Fibroblast of skin of left biceps (primary cell): ENCODE measurements at places on chromosomes 12 and 14.

DNA sequence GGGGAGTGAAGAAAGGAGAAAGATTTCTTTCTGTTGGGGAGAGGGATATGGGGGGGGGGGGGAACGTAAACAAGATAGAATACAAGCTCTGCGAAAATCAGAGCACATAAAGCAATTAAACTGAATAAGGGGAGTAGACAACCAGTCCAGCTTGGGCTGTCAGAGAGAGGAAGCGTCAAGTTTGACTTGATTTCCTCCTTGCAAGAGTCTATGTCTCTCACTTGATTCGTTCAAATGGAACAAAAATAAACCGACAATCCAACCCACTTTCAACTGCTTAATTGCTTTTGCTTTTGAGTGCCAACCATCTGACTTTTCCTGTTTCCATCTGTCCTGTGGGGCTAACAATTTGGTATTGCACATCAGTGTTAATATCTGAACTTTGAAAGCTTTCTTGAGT is 942 bp downstream of the SYT1 start:
- DNase-seq, result no peak

- DNase-seq, result no peak
These were observed 92.7 kb downstream of the DIP2B start for GRCh38 chr12:50597200-50598195.

DNA sequence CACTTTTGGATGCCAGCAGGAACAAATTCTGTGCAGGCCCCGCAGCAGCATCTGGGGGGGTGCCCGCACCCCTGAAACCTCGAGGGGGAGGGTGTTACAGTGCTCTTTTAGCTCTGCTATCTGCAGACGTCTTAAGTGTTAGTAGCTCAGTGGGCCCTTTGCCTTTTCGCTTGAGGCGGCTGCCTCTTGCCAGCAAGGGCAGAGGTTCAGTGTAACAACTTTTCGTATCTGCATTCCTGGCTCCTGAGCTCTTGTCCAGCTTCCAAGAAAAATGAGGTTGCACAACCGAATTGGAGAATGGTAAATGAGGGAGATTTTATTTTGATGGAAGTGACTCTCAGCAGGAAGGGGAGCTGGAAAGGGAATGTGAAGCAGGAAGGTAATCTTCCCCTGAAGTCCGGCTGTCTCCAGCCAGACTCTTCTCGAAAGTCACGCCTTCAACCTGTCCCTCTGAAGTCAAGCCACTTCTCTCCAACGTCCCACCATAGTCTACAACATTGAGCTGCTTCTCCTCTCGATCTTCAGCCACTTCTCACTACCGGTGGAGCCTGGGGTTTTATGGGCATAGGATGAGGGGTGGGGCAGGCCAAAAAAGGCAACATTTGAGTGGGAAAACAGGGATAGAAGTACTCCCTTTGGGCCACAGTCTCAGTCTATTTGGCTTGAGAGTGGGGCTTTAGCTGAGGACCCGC is 17.8 kb downstream of the TAS2R50 start:
- peak; percentile 26 for DNase-seq

GRCh38 chr12:118237908-118238307 is 102.0 kb downstream of the PEBP1 start:
- DNase-seq, result peak; percentile 1

DNA sequence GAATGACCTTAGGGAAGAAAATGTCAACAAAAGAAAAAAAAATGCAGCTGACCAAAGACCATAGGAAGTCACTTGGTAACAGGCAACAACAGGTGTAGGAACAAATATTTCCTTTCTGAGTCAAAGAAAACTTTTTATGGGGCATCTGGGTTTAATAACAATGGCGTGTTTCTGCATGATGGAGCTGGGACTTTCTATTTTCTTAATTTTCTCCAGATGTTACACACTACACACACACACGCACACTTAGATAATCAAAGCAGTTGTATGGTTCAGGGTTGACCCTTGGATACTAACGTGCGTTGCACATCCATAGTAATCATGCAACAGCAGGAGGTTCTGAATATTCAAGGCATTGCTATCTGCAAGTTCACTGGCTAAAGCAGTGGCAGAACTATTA is 47.9 kb upstream of the NTF3 start:
- peak; percentile 51 for DNase-seq

- DNase-seq, result no peak
These were observed 14.9 kb downstream of the LTA4H start for GRCh38 chr12:96020314-96021003.

GRCh38 chr12:96227365-96228106 is 33.4 kb downstream of the ELK3 start:
- no peak for DNase-seq

DNA sequence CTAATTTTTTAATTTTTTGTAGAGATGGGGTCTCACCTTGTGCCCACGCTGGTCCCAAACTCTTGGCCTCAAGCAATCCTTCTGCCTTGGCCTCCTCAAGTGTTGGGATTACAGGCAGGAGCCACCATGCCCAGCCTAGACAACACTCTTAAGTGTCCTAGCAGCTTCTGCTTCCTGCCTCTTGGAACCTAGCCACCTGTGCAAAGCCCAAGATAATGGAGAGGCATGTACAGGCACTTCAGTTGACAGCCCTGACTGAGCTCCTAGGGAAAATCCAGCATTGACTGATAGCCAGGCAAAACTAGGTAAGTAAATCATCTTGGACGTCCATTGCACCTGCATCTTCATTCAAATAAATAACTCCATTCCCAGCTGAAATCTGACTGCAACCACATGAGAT is 15.5 kb downstream of the COX14 start:
- DNase-seq, result no peak

DNA sequence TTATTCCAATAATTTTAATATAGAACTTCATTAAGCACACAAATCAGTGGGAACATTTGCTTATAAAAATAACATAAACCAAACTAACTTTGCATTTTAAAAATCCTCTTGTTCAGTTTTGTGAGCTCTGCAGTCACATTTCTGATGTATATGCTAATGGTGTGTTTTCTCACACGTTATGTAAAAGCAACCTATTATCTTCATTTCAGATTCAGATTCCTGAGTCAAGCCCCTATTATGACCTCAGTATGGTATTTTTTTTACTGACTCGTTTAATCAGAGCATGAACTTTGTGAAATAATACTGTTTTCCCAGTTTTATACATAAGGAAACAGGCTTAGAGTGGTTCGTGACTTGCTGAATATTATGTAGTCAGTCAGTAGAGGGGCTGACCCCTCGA is 394.0 kb downstream of the TMEM117 start:
- DNase-seq, result no peak

GRCh38 chr14:101428409-101428808 is 132.9 kb upstream of the DIO3 start:
- no peak for DNase-seq

DNA sequence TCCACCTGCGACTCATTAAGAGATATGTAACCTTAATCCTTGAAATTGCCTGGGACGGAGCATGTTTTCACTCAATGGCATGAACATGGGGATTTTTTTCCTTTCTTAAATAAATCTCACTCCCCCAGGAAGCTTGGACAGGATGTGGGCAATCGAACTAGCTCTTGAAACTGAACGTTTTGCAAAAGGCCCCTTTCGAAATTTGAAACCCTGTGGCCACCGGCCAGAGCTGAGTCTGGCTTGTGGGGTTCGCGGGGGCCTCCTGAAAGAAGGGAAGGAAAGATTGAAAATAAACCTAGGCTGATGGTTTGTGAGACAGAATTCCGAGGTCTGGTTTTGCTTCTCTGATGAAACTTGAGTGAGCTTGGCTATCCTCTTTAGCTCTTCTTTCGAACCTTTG is 101.4 kb upstream of the RTL1 start:
- peak; percentile 59 for DNase-seq

- DNase-seq, result no peak
These were observed 146.4 kb downstream of the FOXN3 start for GRCh38 chr14:89270439-89271227.

GRCh38 chr14:97233319-97233985 is 436.3 kb downstream of the VRK1 start:
- DNase-seq, result no peak

GRCh38 chr14:75542588-75543091 is 20.4 kb downstream of the BATF start:
- no peak for DNase-seq

DNA sequence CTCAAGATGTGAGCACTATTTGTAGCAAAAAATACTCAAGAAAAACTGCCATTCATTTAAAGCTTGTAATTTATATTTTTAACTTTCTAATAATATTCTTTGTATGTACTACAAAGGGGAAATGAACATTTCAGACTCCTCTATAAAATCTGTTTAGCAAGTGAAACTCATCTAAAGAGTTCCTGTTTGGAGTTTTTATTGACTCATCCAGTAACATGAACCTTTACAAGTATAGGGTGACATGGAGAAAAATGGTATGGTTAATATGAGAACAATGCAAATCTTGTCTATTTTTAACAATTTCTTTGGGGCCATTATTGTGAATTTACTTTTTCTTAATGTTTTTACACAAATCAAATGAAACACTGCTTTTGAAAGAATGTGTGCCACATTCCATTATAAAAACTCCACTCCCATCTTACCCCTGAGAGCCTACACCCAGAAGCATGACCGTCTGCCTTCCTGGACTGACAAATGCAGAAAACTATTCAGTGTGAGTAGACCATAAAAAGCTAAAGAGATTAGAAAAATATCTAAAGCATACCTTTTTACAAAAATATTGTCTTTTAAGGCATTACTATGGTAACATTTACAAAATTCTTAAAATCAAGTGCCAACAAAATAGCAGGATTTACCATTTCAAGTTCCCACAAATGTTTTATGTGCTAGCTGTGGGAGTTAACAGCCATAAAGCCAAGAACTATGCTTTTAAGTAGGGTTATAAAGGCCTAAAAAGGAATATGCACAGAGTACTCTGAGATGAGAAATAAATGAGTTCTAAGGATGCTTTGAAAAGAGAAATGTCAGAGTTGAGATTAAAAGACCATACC is 144.0 kb downstream of the ADAMTS20 start:
- DNase-seq, result peak; percentile 9

DNA sequence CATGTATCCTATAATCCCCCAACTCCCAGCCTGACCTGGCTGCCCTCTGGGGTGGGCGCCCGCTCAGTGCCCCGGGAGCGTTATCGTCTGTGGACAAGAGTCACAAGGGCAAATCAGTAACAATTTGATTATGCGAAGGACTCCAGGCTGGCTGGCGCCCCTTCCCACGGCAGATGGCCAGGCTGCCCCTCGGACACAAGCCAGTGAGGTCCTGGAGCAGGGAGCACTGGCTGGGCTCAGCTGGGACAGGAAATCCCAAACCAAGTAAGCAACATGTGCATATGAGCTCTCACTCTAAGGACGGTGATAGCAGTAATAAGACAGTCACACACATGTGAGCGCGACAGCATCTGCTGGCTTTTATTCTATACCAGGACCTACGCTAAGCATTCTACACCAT is 59.3 kb upstream of the FAM222A start:
- DNase-seq, result no peak

GRCh38 chr14:79467835-79468234 is 743.5 kb downstream of the DIO2 start:
- no peak for DNase-seq

- DNase-seq, result no peak
These were observed 37.1 kb upstream of the LTBP2 start for GRCh38 chr14:74649167-74649566.

DNA sequence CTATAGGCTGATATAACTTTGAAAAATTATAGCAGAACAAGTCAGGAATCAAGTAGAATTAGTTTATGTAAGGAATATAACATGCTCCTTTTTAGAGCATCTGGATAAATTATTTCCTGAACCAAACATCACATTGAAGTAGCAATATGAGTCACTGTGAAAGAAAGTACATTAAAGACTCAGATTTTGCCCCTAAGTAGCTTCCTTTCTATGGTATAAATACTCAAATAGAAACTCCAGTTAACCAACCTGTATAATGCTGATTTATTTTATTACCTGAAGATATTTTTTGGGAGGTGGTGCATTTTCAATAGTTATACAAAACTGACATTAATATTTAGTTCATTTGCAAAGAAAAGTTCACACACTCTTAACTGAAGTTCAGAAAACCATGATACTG is 312.1 kb downstream of the ITPR2 start:
- no peak for DNase-seq

GRCh38 chr12:112386726-112387125 is 4.5 kb upstream of the HECTD4 start:
- no peak for DNase-seq

DNA sequence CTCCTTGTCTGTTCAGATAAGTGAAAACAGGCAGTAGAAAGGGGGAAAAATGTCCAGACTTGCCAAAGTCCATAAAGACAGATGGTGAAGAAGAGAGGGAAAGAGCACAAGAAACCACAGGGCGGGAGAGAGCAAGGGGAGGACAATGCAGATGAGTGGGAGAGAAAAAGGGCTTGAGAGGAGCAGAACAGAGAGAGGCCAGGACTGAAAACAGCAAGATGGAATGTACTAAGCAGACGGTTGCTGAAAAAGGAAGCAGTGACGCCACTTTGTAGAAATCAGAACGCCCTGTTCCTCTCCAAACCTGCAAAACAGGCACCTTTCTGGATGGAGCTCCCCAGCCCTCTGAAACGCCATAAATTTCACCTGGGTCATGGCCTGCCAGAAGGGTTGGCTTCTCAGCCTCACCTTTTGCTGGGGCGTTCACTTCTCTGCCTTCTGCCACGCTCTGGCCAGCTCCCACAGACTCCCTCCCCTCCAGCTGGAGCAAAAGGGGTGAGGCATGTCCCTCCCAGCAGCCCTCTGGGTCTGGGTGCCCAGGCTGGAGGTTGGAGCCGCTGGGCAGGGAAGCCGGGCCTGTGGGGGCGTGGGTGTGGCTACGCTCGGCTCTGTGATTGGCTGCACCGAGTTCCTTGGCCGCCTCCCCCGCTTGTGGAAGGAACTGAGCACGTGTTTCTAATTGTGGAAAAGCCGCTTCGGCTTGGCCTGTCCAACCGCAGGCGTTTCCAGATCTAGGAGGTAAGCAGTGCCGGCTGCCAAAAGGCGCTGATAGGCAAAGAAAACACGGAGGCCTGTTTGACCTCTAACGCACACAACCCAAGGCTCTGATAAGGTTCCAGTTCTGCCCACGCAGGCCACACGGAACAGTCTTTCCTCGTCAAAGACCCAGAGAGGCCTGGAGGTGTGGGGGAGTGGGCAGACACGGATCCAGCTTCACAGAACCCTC is 29.3 kb downstream of the SLC7A8 start:
- peak; percentile 84 for DNase-seq

GRCh38 chr14:28758885-28759652 is 7.5 kb upstream of the FOXG1 start:
- no peak for DNase-seq

DNA sequence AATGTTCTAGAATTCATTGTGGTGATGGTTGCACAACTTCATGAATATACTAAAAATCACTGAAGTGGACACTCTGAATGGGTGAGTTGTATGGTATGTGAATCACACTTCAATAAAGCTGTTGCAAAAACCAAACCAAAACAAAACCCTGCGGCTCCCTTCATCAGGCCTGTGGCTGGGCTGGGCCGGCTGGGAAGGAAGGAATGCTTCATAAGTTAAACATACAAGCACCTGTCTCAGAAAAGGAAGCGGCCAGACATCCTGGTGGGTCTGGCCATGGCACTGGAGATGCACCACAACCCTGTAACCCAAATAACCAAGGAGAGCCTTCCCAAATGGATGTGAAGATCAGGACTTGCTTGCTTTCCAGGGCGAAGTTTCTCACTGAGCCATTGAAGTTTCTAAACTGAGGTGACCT is 34.9 kb downstream of the TTC7B start:
- no peak for DNase-seq
